ENCODE measurements at places on chromosomes 6 and 20. TPM values are rescaled to one million over a fixed set of nuclear protein-coding genes. Genes with fewer than 3 reads are reported as not detected.

Gene GABRR2
- total RNA-seq = 0.24 TPM

Gene MBOAT1
- 3.8 TPM for total RNA-seq

Gene VAPB
- 9.2 TPM for total RNA-seq

Gene TRAPPC3L
- not detected for total RNA-seq

Gene SLC17A1
- not detected for total RNA-seq

Gene MTCH1
- total RNA-seq = 96.6 TPM

Gene HLA-DRA
- total RNA-seq = 285 TPM

Gene ZC3H12D
- total RNA-seq = 0.08 TPM

Gene TMEM170B
- 0.57 TPM for total RNA-seq

Gene SPATA25
- 2.6 TPM for total RNA-seq

Gene NHSL1
- total RNA-seq = 27.5 TPM

Gene KIAA0408
- 0.11 TPM for total RNA-seq

Gene FAM184A
- total RNA-seq = 4.3 TPM

Gene ERVFRD-1
- not detected for total RNA-seq

Gene POLR1C
- total RNA-seq = 40.7 TPM

Gene CLDN20
- total RNA-seq = 0.11 TPM

Gene CYP24A1
- total RNA-seq = not detected

Gene WFDC10A
- not detected for total RNA-seq

Gene RHAG
- not detected for total RNA-seq

Gene ANKRD6
- 2.7 TPM for total RNA-seq

Gene SALL4
- total RNA-seq = 1.8 TPM

Gene TCF21
- not detected for total RNA-seq

Gene RTEL1
- 24.3 TPM for total RNA-seq

Gene FAM210B
- 24.0 TPM for total RNA-seq

Gene HDGFL1
- not detected for total RNA-seq

Gene LINC00237
- not detected for total RNA-seq

Gene PARD6B
- 2.4 TPM for total RNA-seq

Gene CCN6
- 1.1 TPM for total RNA-seq

Gene NFKBIE
- total RNA-seq = 10.1 TPM

Gene ZFP64
- total RNA-seq = 9.9 TPM

Gene CST4
- not detected for total RNA-seq

Gene FAM209A
- not detected for total RNA-seq

Gene SUMO4
- total RNA-seq = 0.34 TPM

Measured in A375 (cell line).